NCI-H187 treated with DMSO at 0.1 percent for 48 hours (cell line): ENCODE measurements at places on chromosomes 1 and 21.

- no peak for DNase-seq
Observed at GRCh38 chr1:33263890-33264504, 7.7 kb downstream of the ZNF362 start.

- DNase-seq: no peak
Observed at GRCh38 chr1:45346473-45346872, 6.2 kb upstream of the MUTYH start.

DNA sequence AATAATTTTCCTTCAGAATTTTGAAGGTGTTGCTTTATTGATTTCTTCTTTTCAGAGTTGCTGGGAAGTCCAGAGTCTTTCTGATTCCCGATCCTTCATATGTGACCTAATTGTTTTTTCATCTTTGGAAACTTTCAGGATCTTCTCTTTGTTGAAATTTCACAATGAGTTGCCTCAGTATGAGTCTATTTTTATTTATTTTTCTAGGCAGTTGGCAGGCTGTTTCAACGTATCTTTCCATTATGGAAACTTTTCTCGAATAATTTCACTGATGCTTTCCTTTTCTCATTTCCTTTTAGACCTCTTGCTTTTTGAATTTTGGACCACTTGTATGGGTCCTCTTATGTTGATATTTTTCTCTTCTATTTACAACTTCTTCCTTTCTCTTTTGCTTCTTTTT, 354.3 kb downstream of the TGFB2 start:
- DNase-seq: no peak

- DNase-seq: no peak
Observed at GRCh38 chr1:2948001-2948750, 73.1 kb upstream of the ACTRT2 start.

- DNase-seq: no peak
Observed at GRCh38 chr1:111199881-111200801, at the start of gene DENND2D. Gene DENND2D, minus strand, starts transcription at chr1:111200646. Its CDS starts 187 bp downstream, at chr1:111200459.

- DNase-seq: no peak
Observed at GRCh38 chr21:45130324-45130774, 56.0 kb downstream of the ADARB1 start.

DNA sequence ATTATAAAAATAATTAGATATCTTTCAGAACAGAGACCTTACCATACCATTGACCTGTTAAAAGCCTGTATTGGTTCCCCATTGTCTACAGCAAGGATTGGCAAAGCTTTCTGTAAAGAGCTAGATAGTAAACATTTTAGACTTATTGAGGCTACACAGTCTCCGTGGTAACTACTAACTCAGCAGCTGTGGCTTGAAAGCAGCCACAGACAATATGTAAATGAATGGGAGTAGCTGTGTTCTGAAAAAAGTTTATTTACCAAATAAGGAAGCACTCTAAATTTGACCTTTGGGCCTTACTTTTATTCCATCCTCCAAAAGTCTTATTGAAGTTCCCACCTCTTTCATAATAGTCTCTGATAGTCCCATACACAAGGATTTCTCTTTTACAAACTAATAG, 39.7 kb downstream of the NUP210L start:
- DNase-seq: no peak

DNA sequence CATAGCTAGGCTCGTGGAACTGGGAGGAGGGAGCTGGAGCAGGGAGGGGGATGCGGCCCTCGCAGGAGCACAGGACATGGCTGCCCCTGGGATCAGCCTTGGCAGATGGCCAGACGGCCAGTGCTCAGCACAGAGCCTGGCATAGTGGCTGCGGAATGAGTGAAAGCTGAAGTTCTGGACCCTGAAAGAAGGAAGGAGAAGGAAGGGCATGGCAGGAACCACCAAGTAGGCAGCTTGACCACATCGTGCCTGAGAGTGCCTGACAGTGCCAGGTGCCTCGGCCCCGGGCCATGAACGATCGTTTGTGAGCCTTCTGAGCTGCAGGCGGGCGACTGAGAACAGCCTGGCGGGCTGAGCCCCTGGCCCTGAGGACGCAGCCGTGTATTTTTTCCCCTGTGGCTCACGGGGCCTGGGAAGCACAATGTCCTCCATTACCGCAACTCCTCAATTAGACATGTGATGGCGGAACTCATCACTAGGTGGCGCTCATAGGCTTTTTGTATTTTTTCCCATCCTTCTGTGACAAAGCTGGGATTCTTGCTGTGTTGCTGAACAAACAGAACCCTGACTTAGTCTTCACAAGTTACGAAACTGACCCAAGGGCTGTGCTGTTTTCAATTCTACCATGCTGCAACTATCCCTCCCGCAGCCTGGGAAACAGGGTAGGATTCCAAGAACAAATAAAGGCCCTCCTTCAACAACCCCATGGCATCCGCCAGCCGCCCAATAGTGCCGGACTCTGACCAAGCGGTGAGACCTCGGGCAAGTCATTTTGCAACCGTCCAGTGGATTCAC, 29.9 kb upstream of the TMEM61 start:
- peak; percentile 35 for DNase-seq

- DNase-seq: no peak
Observed at GRCh38 chr1:61083807-61084440, 1.6 kb downstream of the NFIA start.

- no peak for DNase-seq
Observed at GRCh38 chr1:205714906-205715246, 34.6 kb upstream of the SLC45A3 start.

DNA sequence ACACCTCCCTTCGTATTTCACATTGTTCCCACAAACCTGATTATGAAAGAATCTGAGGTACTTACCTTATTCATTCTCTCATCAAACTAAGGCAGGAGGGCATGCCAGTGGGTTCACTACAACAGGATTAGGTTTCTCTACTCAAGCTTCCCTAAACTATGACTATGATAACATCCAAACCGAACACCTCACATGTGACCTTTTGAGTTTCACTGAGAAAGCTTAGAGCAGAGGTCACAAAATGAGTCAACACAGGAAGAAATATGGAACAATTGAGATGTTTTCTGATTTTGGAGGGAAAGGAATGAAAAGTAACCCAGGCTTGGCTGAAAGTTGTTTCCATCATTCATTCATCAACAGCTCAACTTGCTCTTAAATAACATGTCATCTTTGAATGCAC, 24.1 kb downstream of the UBR4 start:
- no peak for DNase-seq

GRCh38 chr1:40081871-40082270, 15.2 kb downstream of the PPT1 start:
- no peak for DNase-seq

DNA sequence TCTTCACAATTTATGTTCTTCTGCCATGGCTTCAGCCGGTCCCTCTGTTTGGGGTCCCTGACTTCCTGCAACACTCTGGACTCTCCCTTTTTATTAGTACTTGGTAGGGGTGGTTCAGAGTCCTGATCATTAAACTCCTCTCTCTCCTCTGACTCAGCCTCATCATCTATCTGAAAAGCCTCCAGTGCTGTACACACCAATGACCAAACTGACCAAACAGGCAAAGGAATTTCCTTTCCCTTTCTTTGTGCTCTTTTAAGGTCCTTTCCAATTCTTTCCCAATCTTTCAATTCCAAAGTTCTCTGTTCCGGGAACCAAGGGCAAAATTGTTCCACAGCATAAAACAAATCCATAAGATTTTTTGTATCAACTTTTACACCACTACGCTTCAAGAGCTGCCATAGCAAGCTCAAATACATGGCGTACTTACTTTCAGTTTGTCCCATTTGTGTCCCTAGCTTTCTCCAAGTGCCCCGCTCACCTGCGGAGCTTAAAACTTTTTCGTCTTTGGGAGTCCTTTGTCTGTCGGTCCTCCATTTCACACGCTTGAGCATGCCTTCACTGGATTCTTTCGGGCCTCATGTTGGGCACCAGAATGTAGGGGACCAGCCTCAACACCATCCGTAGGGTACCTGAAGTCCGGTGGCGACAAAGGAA, 9.6 kb downstream of the DAP3 start:
- no peak for DNase-seq

- no peak for DNase-seq
Observed at GRCh38 chr1:23198373-23198772, 18.9 kb downstream of the HTR1D start.

DNA sequence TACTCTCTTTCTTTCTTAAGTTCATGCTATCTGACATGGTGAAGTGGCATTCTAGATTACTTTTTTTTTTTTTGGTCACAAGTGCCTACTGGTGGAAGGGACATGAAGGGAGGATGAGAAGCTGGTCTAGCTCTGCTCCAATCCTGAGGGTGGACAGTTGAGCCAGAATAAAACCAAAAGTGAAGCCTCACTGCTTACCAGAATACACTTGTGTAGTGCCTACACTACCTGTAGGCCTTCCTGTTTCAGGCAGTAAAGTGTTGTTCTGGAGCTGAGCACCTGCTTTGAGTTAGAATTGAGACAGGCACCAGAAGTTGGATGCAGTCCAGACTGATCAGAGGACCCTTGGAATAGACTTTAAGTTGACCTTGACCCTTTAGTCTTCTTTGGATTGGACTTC, 40.4 kb upstream of the APOBEC4 start:
- DNase-seq: no peak

DNA sequence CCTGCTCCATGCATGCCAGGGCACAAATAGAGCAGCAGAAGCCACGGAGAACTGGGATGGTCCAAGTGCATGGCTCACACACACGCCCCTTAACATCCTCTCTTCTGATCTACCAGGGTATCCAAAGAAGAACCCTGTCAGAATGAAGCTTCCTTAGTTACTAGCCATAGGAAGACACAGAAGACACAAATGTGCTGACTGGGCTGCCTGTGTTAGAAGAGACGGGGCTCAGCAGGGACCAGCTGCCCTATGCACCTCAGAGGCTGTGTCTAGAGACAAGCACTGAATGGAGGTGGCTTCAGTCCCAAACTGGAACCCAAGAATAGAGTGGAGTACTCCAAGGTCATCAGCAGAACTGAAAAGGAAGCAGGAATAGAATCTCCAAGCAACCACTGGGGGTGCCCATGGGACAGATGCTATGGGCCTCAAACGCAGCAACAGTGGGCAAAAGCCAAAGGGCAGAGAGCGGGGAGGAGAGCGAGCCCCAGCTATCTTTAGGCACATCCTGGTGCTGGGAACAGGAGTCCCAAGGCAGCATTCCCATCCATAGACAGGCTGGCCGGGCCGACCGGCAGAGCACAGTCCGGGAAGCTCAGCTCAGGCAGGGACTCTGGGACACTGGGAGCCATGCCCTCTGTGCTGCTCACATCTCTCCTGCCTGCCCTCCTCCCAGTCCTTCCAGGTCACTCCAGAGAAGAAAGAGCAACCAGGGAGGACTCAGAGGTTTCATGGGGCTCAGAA, 9.5 kb downstream of the SLC6A9 start:
- no peak for DNase-seq

- DNase-seq: no peak
Observed at GRCh38 chr1:230262867-230263567, 163.1 kb downstream of the PGBD5 start.

DNA sequence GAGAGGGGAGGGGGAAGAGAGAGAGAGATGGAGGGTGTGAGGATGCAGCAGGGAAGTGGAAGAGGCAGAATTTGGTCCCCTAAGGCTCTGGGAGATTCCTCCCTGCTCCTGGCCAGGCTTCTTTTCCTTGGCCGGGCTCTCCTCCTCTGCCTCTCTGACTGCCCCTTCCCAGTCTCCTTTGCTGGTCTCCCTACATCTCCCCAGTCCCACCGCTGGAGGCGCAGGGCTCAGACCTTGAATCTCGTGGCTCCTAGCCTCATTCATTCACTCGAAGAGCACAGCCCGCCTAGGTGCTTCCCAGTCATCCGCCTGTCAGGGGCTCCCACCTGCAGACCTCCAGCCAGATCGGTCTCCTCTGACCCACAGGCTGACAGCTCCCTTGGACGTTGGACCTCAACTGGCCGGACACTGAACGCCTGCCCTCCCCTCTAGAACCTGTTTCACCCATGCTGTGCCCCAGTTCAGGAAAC, 76.5 kb downstream of the VWA5B1 start:
- DNase-seq: no peak

GRCh38 chr1:52037402-52037814, 3.8 kb upstream of the KTI12 start:
- DNase-seq: no peak

GRCh38 chr1:221994274-221994698, 252.4 kb upstream of the DUSP10 start:
- no peak for DNase-seq

DNA sequence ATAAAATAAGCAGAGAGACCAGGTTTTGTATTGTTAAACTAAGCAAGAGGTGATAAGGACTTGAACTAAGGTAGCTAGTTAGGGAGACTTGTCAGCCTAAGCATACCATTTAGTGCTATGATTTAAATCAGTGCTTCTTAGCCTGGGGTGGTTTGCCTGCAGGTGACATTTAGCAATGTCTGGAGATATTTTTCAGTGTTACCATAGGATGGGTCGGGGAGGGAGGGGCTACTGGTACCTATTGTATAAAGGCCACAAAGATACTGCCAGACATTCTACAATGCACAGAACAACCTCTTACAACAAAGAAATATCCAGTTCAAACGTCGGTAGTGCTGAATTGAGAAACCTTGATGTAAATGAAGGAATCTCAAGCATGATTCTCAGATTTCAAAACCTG, 3.3 kb downstream of the ATP5PB start:
- DNase-seq: no peak

DNA sequence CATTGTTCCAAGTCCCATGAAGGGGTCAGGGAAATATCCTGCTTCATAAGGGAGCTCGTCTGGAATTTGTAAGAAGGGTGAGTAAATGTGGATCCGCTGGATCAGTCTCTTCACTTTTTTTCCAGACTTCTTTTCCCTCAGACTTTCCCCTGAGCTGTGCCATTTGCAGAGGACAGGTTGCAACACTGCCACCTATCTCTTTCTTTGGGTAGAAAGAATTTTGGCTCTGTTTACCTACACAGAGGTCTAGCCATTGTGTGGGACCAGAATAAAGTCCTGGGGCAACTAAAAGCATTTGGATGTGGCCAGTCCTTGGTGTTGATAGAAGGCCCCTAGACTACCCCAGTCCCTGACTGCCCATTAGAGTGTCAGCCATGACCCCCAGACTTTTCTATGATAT, 1146.7 kb upstream of the PRMT6 start:
- no peak for DNase-seq

- no peak for DNase-seq
Observed at GRCh38 chr1:33468967-33469366, 3.5 kb upstream of the ZSCAN20 start.

GRCh38 chr1:76511558-76512179, 355.6 kb upstream of the ST6GALNAC5 start:
- DNase-seq: no peak
